GM06990 (cell line): ENCODE measurements at places on chromosomes 3 and 15.
A peak's percentile ranks its signal among the peaks of the same experiment; 100 is the strongest.

- no peak for DNase-seq
These were observed 1.2 kb downstream of the SH3BP5 start for GRCh38 chr3:15331072-15331605.

DNA sequence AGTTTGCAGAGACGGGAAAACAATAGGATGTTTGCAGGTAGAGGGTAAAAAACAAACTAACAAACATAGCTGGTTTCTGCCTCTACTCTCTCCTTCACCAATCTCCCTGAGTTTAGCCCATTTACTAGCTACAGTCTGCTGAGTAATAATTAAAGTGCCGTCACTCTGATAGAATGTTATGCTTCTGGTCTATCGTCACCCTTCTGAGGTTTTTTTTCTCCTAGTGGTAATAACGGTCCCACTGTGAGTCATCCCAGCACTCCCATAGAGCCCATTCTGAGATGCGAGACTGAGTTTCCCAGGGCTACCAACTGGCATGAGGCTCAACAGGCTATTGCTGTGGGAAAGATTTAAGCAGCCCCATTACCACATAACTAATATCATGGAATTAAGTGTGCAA lies 56.4 kb downstream of the PLAAT1 start:
- peak; percentile 1 for DNase-seq

DNA sequence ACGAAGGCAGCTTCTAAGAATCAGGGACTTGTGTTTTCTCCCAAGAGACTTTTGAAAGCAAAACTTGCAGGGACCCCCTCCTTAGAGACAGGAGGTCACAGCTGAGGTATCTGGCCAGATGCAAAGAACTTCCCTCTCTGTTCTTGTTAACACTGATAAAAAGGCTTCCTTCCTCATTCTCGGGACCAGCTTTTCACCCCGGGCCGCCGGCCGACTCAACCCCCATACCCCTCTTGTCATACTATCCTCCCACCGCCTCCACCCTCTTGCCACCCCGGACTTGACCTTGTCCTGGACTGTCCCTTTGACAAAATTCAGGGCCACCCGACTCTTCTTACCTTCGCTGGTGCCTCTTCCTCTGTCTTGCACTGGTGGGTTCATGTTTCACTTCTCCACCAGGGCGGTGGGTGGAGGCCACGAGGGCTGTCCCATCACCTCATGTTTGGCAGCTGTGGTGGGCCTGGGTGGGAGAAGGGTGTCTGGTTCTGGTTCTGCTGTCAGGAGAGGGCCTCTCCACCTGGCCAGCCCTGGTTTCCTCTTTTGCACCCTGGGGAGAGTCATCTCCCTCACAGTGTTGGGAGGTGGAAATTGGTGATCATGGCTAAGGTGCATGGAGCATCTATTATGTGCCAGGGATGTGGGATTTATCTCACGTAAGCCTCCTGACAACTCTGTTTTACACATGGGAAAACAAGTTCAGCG lies 32.5 kb downstream of the BHLHE40 start:
- peak; percentile 89 for DNase-seq

DNA sequence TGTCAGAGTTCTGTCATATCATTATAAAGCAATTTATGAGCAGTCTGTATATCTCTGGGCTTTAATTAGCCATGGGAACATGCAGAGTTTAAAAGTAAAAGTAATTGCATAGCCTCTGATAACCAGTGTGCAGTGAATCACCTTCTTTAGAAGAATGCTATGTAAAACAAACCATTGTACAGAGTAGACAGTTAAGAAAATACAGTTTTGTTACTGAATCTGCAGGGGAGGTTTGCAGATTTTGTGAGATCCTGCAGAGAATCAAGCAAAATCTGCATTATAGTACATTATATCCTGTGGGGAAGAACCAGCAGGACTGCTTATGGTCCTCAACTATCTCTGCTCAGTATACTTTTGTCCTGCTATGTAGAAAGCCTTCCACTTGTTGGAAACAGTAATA lies 396.2 kb upstream of the NAALADL2 start:
- no peak for DNase-seq

GRCh38 chr3:122931636-122932035 lies 95.9 kb downstream of the SEMA5B start:
- no peak for DNase-seq

DNA sequence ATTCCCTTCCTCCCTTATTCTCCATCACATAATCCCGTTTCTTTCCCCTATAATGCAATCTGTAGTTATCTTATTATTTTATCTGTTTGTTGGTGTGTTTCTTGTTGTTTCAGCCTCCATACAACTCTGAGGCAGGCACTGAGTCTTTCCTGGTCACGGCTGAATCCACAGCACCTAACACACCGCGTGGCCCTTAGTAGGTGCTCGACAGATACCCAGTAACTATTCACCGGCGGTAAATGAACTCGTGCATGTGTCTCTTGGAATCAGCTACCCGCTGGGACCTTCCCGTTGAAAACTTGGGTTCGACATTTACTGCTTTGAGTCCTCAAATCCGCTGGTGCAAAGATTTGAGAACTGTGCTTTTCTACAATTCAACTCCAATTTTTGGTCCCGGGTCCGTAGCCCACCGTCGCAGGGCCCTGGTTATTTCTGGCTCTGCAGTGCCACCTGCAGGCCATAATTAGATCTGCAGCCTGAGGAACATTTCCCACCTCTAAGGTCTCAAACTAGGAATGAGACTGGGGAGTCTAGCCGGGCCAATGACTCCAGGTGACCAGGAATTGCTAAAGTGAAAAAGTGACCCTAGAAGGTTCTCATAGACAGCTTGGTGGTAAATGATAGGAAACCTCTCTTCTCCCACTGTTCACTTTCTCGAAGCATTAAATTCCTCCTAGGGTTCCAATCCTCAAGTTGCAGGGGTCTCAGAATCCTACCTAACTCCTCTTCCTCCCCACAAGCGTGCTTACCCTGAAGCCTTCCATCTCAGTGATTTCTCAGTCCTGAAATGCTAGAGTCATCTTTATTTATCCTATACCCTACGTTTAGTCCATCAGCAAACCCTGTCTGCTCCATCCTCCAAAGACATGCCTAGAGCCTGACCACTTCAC lies 40.0 kb upstream of the TRH start:
- DNase-seq, result no peak

DNA sequence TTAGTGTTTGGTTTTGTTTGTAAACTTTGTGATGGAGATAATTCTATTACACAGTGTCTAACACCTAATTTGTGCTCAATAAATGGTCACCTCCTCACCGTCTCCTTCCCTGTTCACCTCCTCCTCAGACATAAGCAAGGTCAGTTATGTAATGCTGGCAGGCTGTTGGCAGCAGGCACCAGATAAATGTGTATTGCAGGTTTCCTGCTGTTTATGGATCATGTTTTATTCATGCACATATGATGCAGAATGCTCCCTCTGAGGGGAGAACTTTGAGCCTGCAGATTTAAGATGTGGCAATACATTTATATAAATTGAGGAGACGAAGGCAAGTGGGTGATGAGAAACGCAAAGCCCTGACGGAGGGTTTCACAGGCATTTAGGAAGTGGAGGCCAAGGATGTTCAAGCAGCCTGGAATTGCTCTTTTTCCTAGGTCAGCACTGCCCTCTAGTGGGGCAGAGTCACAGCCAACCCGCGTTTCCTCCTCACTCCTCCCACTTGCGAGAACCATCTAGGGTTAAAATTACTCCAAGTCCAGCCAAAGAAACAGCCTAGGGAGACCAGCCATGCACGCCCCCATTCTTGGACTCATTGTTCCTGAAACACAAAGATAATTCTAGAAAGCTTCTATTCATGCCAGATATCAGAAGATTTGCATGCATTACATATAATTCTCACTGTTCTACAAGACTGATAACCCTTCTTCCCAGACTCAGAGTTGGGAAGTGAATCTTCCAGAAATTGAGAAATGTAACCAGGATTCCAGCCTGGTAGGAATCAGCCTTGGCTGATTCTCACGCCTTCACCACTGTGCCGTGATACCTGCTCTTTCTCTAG lies 228.7 kb downstream of the SLCO3A1 start:
- DNase-seq, result no peak

- no peak for DNase-seq
These were observed 172.2 kb downstream of the ATP10A start for GRCh38 chr15:25690673-25691543.

DNA sequence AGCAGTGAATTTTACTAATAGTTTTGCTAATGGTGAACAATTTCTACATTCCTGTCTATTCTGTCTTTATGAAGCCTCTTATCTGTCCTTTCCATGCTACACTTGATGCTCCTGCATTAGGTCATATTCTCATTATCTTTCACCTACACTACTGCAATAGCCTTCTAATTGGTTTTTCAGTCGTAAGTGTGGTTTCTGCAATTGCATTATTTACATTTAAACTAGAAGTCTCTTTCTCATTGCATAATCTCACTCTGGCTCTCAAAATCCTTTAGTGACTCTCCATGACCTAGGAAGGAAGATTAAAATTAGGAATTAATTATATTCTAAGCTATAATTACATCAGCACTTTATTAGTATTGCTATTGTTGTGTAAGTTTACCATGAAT lies 686.5 kb downstream of the IGSF11 start:
- no peak for DNase-seq

- DNase-seq, result no peak
These were observed 289.4 kb downstream of the LSAMP start for GRCh38 chr3:116155841-116156240.

GRCh38 chr15:78179286-78179840 lies 30.2 kb downstream of the IDH3A start:
- no peak for DNase-seq

DNA sequence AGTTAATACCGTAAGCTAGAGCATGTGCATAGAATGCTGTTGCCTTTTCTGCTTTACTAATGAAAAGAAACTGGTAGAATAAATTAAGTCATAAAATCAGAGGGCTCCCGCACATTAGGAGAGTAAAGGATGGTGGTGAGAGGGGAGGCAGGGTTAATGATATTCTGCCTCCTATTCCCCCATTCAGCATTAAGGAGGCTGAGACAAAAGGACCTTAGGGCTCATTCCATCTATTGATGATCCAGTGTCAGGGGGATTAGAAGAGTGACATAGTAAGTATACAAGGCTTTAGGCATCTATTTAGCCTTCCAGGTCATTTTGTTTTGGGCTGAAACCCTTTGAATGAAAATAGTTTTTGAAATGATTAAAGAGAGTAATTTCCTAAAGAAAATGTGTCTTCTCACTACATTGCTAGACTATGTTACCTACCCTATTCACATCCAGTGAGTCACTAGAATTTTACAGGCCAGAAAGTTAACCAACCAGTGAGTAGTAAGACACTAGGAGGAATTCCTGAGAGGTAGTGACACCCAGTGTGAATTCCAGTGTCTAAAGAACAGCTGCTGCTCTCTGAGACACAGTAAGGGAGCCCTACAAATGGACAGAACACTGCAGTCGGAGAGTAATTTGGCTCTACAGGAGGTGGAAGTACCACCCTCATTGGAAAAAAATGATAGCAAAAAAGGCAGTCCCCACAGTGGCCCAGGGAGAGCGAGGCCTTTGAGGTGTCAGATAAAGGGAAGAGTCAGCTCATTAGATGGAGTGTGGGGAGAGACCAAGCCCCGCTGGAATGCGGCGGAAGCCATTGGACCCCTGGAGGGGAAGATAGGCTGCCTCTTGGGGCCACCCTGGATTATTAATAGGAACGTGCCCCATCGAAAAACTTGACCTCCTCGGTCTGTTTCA lies 67.6 kb downstream of the TUSC7 start:
- no peak for DNase-seq

- peak; percentile 67 for DNase-seq
These were observed 5.6 kb upstream of the MECOM start for GRCh38 chr3:169668957-169669741.

DNA sequence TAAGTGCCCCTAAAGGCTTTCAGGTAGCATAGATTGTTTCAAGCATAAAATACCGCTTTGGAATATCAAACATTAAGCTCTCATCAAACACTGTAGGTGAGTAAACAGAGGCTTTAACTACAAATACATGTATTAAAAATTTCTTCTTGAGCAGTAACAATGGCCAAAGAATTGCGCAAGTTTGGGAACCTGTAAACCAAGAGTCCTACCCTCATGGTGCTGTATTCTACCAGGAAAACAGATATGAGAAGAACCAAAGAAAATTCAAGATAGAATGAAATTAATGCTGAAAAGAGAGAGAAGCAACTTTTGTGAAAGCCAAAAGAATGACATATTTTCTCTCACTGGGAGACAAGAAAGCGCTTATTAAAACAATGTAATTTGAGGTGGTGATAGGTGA lies 45.5 kb downstream of the CPNE4 start:
- no peak for DNase-seq

DNA sequence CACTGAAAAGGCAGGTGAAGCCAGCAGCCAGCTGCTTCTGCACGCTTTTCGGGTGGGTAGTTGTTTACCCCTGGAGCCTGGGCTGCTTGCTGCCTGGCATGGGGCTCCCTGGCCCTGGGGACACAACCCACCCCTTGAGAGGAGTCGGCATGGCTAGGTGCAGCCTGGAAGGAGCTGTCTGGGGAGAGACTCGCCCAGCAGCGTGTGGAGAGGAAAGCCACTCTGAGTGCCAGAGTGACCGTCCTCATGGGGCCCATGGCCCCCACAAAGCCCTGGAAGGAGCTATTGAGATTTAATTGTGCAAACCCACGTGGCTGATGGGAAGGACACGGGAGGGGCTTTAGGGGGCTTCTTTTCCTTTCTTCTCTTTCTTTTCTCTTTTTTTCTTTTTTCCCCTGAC lies 137.5 kb downstream of the OPA1 start:
- no peak for DNase-seq

- no peak for DNase-seq
These were observed 410.3 kb downstream of the AGBL1 start for GRCh38 chr15:86489981-86490380.

GRCh38 chr3:12807066-12807465 lies 10.6 kb downstream of the CAND2 start:
- no peak for DNase-seq

DNA sequence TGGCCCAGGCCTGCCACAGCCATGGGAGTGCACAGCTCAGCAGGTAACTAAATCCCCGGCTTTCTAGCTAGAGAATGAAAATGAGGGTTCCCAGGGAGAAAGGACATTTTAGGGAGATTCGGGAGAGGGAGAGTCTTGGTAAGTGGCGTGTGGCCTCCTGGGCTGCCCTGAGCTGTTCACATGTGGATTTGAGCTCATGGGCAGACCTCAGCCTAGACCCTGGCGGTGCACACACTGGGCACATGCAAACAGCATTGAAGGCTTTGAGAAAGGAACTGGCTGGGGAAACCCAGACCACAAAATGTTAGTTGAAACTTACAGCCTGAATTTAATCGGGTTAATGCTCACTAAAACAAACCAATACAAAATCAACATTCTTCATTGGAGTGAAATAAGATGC lies 72.4 kb downstream of the TFRC start:
- no peak for DNase-seq

DNA sequence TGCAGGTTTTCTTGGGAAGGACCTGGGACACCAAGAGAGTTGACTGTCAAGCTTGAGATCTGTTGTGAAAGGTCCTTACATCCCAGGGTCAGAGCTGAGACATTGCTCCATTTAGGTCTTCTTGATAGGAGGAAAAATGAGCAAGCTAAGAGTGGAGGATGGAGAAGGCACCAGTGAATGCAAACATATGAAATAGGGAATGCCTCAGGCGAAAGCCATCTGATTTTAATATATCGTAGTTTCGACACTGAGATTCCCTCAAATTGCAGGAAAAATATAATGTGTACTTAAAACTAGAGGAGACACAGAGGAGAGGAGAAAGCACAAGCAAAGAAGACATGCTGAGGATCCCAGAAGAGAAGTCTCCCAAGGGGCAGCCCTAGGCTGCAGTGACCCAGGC lies 85.5 kb downstream of the TM4SF4 start:
- no peak for DNase-seq
